ENCODE measurements at places on chromosomes 7 and 10.

- no peak for DNase-seq
These were observed 199.3 kb upstream of the FZD1 start for GRCh38 chr7:91064938-91065337.

GRCh38 chr10:11958956-11959355 lies 83.7 kb downstream of the UPF2 start:
- no peak for DNase-seq

DNA sequence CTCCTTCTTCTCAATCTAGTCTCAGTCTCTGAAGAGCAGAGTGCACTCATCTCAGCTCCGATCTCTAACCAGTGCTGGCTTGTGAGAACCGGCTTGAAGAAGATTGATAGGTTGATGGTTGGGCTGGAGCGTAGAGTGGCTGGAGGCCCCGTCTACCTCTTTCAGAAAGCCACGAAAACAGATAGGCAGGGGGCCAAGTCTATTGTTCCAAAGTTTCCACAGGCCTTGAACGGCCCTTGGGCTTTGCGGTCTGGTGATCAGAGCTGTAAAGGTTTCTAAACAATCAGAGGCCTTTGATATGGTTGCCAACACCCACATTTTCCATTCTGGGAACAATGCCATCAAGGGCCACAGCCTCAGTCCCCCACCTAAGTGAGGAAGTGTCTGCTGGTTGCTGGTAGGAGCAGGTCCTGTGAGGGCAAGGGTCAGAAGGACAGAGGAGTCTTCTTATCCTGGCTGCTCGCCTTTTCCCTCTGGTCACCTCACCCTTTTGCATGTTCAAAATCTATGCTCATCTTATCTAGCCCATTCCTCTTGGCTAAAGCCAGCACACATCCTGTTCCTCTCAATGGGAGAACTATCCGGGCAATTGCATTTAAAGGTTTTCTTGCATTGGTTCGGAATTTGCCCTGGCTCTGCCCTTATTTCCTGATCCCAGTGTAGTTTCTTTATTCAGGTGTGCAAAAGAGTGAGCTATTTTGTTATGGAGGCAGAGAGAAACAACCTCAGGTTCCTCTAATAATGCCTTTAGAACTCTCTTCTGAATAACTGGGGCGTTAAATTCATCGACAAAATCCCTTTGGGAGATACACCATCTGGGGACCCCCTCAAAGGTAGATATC lies 70.3 kb upstream of the KMT2E start:
- DNase-seq, result peak; percentile 100

DNA sequence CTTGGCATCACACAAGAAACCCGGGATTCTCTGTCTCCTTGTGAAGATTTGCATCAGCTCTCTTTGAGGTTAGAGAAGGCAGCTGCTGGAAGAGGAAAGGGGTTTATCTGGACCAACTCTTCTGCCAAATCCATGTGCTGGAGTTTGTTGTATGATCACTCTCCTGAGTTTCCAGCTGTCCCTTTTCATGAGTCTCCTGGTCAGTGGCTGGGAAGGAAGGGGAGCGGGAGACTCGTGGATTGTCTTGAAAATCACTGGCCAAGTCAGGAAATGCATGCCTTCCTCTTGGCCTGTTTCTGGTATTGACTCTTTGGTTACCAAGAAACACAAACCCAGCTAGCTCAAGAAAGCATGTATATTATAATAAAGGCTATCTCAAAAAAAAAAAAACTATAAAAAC lies 38.8 kb downstream of the TACR2 start:
- peak; percentile 93 for DNase-seq

DNA sequence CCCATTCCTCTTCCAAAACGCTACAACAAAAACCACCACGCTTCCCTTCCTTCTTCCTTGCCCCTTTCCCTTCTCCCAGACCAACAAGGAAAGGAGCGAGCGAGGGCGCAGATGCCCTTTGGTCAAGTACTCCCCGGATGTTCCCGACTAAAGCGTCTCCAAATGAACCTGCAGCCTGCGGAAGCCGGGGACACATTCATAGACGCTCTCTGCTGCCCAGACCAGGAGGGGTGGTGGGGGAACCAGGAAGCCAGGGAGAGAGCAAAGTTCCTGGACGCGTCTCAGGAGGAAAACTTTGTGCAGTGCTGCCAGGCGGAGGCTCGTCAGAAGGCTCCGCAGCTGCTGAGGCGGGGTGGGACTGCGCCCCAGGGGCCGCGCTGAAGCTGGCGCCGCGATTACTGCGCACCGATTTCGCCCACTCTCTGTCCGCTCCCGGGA lies 754 bp downstream of the SEMA3D start:
- peak; percentile 62 for DNase-seq

- DNase-seq, result no peak
These were observed 34.5 kb downstream of the ADAP1 start for GRCh38 chr7:919924-920341.

DNA sequence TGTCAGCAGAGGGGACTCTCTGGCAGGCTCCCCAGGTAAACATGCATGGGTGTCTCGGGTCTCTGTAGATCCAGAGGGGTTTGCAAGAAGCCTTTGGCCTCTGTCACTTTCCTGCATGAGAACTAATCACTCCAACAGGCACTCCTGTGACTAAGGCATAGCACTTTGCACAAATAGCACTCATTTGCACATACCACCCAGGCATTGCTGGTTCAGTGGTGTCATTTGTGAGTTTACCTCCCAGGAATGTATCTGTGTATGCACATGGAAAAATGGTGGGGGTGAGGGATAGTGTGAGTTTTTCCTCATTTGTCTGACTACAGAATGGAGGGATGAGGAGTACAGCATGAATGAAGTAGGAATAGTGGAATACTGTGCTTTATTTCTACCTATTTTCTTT lies 39.5 kb downstream of the CNNM1 start:
- DNase-seq, result no peak

- DNase-seq, result no peak
These were observed 145.2 kb upstream of the BMPER start for GRCh38 chr7:33760146-33760545.

All from dermis microvascular lymphatic vessel endothelial cell (primary cell).